NB4 (cell line): ENCODE measurements at places on chromosomes 4 and X.

DNA sequence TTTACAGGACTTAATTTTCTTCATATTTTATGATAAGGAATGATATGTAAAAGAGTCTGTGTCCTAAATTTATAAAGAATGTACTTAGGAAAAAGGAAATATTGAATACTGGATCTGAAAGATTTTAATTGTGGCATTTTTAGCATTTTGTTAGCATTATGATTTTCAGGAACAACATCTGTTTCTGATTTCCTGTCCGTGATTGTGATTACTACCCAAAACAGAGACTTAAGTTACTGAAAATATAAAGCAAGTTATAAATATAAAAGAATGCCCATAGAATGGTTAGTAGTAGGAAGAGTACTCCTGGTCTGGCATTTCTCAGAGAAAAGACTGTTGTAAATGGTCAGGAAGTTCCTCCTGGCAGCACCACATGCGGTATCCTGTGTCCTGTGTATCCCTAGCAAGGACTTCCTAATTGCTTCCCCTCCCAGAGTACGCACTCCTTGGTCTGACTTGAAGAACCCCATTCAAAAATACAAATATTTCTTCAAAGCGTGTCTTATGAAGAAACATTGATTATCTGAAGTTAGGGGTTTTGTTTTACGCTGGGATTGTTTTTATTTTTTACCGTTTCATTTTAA is 88.9 kb downstream of the RS1 start:
- no peak for DNase-seq

DNA sequence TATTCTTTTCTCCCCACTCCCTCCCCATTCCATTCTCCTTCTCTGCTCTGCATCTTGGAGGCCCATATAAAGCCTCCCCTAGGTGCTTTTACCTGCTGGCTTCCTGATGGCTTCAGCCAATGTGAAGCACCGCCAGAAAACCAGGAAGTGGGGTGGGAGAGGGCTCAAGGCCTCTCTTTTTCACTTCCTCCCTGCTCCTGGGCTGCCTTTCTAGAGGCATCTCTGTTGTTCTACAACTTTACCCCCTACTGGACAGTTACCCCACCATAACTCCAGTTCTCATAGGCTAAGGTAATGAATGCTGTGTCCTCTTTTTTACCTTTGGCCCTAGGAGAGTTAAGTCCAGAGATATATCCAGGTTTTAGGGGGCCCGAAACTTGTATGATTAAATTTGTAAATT is 62.4 kb upstream of the PPARGC1A start:
- peak; percentile 24 for DNase-seq

DNA sequence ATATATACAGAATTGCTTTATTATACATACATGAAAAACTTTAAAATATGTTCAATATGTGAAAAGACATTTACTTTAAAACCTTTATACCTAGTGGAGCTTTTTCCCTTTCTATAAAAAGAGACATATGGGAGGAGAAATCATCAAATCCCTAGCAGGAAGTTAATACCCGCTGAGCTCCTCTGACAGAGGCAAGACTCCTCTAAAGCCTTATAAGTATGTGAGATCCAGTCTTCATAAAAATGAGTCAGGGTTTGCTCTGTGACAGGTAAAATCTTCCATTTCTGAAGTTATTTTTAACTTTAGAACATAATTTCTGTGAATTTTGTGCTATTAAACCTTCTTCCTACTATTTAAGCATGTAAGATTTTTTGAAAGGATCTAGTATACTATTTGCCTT is 634.4 kb upstream of the AADAT start:
- DNase-seq, result no peak

DNA sequence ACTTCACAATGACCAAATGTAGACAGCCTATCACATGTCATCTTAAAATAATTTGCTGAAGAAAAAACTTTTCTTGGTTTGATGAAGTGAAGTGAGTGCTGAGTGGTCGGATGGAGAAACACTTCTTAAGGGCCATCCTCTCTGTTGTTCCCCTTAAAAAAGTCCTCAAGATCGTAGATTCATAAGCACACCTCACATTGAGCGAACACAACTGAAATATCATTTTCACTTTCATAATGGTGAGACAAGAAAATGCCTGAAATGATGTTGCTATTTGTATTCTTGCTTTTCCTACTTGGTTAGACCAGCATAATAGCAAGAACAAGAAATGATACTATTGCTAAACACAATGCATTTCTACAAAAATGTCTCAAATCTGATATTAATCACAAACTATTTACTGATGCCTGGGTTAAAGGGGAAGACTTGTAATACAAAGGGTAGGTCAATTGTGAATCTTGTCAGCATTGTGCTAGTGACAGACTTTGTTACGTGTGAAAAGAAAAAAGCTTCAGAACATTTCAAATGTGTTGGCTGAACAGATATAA is 305.6 kb upstream of the NR3C2 start:
- no peak for DNase-seq

GRCh38 chrX:56623316-56623715 is 59.9 kb downstream of the UBQLN2 start:
- no peak for DNase-seq

DNA sequence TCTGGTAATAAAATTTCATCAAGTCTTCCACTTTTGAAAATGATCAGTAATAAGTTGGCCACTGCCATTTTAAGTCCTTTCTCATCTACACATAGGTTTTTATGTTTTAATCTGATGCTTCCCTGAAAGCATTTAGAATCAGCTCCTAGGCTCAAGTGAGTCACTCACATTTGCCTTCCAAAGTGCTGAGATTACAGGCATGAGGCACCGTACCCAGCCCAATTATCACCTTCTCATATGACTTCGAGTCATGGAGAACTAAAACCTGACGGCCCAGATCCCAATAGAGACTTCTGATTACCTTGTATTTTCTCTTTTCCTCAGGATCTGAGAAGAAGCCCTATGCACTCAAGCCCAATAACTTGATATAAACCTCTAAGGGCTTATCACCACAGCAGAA is 140.8 kb downstream of the OPHN1 start:
- DNase-seq, result no peak
